ENCODE measurements at places on chromosomes 5 and 9.

- DNase-seq = no peak
Observed at GRCh38 chr9:36056896-36057295, 20.2 kb downstream of the RECK start.

DNA sequence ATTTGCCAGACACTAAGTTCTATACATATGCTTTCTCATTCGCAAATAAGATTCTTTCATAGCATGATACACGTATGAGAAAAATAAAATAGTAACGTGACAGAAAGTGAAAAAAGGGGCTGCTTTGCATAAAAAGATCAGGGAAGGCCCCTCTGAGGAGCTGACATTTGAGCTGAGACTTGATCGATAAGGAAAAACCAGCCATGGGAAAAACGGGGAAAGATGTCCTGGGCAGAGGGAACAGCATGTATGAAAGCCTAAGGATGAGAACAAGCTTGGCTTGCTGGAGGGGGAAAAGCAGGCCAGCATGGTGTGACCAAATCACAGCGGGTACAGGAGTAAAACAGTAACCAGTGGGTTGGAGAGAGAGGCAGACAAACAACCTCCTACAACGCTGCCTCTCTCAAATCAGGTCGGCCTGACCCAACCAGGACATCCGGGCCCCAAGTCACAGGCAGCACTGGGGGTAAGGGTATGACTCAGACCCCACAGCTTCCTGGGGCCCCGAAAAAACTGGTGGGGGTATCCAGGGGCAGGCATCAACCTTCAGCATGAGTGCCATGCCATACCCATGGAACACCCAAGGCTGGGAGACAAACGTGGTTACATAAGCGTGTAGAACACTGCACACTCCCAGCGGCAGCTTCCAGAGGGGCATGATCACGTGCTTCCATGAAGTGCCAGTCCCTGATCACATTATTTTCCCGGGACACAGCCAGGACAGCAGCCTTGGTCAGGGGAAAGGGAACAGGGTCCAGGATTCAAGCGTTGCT, 2.2 kb downstream of the TNIP1 start:
- peak; percentile 16 for DNase-seq

- DNase-seq = no peak
Observed at GRCh38 chr5:80369521-80369920, 38.3 kb upstream of the ZFYVE16 start.

DNA sequence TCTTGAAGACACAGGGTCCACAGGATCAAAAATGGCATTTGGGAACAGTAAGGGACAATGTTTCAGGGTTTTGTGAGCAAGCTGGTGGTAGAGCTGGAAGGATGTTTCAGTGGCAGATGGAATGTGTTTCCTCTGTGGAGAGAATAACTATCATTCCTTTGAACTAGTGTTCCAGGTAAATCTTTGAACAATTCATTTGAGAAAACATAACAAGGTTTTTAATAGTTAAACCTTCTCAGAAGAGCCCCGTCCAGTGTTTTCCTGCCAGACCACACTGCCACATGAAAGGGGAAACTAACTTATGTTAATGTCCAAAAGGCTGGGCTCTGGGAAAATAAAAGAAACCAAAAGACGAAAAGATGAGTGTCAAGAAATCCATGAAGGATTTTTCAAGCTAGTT, 207.0 kb upstream of the ZNF462 start:
- no peak for DNase-seq

- no peak for DNase-seq
Observed at GRCh38 chr9:99109522-99109921, 4.6 kb downstream of the TGFBR1 start.

GRCh38 chr9:101229606-101230005, 155.2 kb downstream of the BAAT start:
- no peak for DNase-seq

- DNase-seq = no peak
Observed at GRCh38 chr5:85538362-85538761, 1079.4 kb upstream of the COX7C start.

DNA sequence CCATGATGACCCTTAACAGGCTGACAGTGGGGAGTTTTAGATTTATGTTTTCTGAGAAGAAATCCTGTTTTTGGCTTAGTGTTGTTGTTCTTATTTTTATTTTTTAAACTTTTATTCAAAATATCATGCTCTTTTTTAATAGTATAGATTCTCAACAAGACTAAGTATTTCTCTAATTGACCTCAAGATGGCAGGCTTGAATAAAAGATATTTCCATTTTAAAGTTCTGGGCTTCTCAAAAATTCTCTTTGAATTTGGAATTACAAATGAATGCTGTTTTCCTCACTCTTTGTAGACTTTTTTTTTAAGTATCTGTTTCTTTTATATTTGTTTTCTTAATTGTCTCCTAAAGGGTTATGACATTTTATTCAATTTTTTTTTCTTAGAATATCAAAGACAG, 50.0 kb upstream of the SH3GL2 start:
- no peak for DNase-seq

GRCh38 chr5:65721050-65721719, 724 bp downstream of the SGTB start:
- DNase-seq = no peak

DNA sequence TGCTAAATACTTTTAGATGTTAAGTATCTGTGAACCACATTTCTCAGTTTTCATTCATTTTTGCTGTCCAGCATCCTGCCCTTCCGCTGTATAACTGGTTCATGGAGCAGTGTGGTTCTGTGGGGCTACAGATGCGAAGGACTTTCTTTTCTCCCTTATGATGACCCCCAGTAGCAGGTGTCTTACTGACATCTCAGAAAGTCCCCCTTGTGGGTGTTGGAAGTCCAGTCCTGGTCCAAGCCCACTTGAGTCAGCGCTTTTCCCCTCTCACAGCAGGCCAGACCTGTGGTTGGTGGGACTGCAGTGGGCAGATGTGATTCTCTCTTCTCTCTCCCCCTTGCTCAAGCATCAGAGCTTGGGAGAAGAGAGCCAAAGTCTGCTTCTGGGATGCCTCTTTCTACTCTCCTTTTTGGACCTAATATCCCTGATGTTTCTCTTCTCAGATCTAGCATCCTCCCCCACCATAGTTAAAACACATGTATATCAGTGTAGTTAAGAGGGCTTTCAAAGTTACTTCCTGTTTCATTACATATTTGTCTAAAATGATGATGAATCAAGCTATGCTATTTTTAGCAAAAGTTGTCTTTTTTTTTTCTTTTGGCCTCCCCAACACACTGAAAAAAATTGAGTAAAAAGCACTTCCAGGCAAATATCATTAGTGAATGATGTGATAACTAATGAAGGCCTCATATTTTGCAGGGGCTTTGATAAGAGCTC, 119.5 kb upstream of the ZNF618 start:
- no peak for DNase-seq

DNA sequence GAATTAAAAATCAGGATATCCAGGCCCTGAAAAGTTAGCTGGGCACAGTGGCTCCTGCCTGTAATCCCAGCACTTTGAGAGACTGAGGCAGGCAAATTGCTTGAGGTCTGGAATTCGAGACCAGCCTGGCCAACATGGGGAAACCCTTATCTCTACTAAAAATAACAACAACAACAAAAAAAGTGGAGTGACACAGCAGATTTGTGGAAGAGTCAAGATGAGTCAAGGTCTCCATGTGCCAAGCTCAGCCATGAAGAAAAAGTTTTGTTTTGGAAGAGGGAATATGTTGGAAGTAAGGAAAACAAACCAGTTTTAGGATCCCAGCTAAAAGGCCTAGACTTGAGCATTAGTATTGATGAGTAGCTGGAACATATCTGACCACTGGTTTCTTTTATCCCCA, 14.7 kb downstream of the LRRC70 start:
- no peak for DNase-seq

- DNase-seq = no peak
Observed at GRCh38 chr5:78809444-78809843, 160.9 kb upstream of the LHFPL2 start.

DNA sequence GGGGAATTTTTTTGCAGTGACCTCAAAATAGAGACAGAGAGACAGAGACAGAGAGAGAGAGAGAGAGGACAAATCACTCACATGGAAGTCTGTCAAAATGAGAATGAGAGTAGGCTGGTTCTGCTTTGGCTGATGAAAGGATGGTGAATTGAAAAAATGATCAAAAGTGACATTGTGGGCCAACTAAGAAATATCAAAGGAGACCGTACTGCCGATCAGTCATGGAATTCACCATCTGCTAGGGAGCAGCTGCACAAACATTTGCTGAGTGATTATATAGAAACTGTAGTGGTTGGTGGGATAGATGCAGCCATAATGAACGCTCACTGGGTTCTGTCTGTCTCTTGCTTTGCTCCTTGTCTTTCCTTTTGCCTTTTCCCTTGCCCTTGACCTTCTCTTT, 476.6 kb upstream of the SGCD start:
- no peak for DNase-seq

- no peak for DNase-seq
Observed at GRCh38 chr9:120726484-120726883, 12.2 kb upstream of the MEGF9 start.

DNA sequence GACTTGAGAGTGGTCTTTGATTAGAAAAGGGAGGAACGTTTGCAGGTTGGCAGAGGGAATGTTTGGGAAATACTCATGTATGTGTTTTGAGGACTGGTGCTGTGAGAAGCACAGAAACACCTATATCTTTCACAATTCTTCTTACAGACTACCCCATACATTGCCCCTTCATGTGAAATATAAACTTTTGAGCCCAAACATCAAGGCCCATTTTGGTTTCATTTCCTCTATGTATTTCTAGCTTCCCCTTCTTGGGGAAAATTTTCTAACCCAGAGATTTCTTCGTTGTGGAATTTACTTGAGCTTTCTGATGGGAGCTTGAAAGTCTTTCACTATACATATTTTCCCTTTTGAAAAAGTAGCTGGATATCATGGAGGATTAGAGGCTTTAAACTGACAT, 67.6 kb downstream of the FYB1 start:
- no peak for DNase-seq

- no peak for DNase-seq
Observed at GRCh38 chr5:32014096-32014745, 159.9 kb downstream of the GOLPH3 start.

DNA sequence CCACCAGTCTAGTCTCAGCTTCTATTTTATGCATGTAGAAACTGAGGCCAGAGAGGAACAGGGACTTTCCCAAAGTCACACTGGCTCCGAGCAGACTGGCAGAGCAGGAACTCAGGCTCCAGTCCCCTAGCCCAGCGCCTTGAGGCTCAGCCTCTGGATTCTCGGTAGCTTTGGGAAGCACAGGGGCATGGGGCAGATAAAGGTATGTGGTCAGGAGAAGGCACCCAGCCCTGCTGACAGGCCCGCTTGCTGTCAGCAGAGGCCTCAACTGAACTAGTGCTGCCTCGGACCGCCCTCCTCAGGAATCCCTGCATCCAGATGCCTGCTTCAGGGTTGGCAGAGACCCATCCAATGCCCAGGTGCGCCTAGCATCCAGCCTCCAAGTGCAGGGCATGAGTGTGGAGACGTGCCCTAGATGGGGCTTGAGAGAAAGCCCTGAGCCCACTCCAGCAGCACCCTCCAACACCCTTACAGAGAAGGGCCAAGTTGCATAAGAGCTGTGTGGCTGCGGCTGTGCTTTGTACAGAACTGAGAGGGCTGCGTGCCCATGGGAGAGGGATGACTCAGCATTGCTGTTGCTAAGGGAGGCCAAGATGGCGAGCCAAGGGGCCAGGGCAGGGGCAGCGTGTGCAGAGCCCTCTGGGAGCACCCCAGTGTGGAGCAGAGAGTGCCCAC, 168.6 kb downstream of the MACROH2A1 start:
- DNase-seq = no peak

DNA sequence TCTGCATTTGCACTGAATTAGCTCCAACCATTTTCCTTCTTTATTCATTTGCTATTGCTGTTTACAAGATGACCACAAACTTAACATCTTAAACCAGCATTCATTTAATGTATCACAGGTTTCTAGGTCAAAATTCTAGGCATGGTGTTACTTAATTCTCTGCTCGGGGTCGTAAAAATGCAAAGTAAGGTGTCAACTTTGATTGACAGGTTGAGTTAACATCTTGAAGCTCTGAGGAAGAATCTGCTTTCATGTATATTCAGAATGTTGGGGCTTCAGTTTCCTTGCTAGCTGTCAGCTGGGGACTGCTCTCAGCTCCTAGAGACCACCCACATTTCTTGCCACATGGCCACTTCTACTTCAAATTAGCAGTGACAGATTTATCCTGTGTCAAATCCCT, 348.7 kb upstream of the GRIN3A start:
- DNase-seq = no peak

DNA sequence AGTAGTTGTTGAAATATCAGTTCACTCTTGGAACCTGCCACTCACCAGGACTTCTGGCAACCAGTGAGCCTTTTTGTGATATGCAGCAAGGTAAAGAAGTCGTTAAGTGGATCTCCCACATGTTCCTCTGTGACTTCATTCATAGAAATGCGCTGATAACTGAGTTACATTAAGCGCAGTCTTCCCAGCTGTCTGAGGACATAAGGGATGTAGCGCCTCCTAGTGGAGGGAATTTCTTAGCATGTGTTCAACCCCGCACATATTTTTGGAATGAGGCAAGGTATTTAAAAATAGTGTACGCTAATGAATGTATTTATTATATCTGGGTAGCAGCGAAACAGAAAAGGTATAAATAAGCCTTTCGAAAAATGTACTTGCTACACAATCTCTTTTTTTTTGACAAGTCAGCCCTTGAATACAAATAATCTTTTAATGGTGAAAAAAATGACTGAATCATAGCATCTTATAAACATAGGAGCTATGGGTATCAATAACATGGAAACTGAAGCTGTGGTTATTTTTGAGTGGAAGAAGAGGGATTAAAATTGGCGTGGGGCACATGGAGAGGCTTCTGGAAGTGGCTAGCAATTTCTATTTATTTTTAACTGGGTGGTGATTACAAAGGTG, 38.0 kb downstream of the PALM2AKAP2 start:
- DNase-seq = no peak

DNA sequence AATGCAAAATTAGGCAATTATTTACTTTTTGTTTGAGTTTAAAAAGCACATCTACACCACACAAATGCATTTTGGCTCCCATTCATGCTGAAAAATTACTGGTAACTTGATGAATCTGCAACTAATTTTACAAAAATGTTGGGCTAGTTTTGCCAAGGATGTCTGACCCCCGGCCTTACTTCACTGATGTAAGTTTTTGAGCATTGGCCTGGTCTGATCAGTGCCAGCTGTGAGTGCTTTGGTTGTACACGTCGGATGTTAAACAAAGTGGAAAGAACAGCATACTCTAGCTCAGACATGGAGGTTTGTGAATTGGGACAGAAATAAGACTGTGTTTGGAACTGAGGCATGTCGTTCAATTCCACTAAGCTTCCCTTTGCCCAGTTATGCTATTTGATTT, 1044.2 kb downstream of the TLE4 start:
- no peak for DNase-seq

DNA sequence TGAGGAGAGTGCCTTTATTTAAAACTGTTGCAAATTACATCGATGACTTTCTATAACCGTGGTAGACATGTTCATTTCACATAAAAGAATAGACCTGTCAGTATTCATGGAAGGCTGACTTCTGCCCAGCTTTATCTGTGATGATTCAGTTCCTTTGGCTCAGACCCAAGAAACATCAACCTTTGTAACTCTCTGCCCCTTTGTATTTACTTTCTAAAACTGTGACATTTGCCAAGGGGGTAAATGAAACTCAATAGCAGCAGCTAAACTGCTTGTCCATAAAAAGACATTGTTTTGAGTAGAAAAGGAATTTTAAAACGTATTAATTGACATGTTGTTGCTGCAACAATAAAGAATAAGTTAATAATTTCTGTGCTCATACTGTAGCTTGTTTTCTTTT, 137.8 kb upstream of the ANKH start:
- no peak for DNase-seq
